Thoracic aorta (tissue), 2 donors: ENCODE measurements at places on chromosomes 1 and 21. TPM values are rescaled to one million over a fixed set of nuclear protein-coding genes. Genes with fewer than 3 reads are reported as not detected.

DNA sequence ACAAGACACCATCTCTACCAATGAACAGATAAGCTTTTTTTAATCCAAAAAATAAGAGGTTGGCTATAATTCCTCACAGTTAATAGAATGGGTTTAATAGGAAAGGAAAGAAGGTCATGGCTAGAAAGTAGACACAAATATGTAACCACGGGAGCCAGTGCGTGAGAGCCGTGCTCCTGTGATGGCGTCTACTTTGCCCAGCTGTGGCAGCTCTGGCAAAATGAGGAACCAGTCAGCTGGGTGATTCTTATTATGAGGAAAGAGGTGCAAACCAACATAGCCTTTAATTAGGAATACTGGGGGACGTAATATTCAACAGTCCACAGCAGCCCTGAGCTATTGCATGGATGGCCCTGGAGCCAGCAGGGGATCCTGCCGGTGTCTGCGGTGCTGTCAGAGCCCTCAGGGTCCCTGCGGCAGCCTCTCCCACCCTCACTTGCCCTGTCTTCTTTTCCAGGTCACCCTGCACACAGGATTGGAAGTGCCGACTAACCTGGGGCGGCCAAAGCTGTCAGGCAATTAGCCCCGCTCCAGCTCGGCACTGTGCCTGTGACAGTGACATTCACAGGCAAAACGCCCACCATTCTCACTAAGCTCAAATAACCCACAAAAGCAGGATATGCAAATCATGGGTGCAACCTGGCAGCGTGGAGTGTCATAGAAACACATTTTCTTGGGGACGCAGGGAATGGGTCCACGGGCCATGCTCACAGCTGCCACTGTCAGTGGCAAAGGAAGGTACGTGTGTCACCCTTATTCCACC, 25.9 kb upstream of the GNPAT start:
- H3K4me3 ChIP-seq = no peak overlapping the region
- no peaks in the 10 kb centered on the region for H3K4me1 ChIP-seq
- H3K27ac ChIP-seq = no peak overlapping the region
- no peak for DNase-seq

DNA sequence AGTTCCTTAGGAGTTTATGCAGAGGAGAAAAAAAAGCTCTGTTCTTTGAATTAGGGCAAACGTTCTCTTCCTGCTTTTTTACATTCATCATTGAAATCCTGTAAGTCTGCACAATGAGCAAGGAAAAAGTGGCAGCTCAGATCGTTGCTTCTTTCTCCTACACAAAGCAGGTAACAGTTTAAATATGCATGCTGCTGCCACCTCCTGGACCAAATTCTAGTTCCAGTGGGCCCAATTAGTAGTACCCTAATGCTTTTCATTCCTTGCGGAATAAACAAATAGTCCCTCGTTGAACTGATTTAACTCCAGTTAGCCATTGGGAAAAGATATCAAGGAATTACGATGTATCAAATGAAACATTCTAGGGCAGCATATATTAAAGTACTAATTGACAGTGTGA, 20.1 kb downstream of the YTHDF2 start:
- no peaks in the 10 kb centered on the region for H3K27me3 ChIP-seq
- H3K4me1 ChIP-seq = peaks cover 51% of the 10 kb centered on the region
- H3K27ac ChIP-seq = no peak overlapping the region
- H3K4me3 ChIP-seq = no peak overlapping the region
- peaks cover 5% of the 10 kb centered on the region for H3K36me3 ChIP-seq

Gene NCDN
- 21.0 TPM for total RNA-seq

GRCh38 chr1:234040446-234041317, 136.2 kb downstream of the SLC35F3 start:
- no peaks in the 10 kb centered on the region for H3K27me3 ChIP-seq
- H3K27ac ChIP-seq = no peak overlapping the region
- H3K4me3 ChIP-seq = no peak overlapping the region
- no peaks in the 10 kb centered on the region for H3K36me3 ChIP-seq
- no peak for DNase-seq
